NCI-H526 treated with DMSO at 0.1 percent for 48 hours (cell line): ENCODE measurements at places on chromosomes 1 and 21.
A peak's percentile ranks its signal among the peaks of the same experiment; 100 is the strongest.

GRCh38 chr1:11592752-11593151 lies 61.5 kb downstream of the FBXO2 start:
- no peak for DNase-seq

DNA sequence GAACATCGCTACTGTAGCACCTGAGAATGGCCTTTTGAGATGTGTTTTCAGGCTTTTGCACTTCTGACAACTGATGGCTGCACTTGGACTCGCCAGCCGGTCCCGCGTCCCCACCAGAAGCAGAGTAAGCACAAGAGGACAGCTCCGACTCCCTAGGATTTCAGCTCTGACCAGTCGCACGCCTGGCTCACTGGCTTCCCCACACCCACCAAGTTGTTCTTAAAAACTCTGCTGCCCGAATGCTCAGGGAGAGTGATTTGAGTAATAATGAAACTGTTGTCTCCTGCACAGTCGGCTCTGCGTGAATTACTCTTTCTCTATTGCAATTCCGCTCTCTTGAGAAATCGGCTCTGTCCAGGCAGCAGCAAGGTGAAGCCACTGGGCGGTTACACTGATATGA lies 40.2 kb upstream of the NLRP3 start:
- DNase-seq: no peak

DNA sequence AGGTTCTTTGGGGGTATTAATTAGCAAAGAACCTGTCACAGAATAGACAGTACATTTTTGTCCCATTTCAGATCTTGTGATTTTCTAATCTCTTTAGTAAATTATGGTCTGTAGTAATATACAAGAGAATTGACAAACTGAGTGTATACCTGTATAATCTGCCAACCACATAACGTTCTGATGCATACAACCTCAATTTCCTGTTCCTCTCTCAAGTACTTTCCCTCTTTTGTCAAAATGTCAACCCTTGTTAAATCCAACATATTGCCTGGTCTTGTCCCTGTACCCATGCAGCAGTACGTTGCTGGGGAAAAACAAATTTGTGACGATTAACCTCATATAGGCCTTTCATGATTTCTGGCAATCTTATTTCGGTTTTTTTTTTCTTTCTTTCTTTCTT lies 1.1 kb downstream of the ARV1 start:
- no peak for DNase-seq

DNA sequence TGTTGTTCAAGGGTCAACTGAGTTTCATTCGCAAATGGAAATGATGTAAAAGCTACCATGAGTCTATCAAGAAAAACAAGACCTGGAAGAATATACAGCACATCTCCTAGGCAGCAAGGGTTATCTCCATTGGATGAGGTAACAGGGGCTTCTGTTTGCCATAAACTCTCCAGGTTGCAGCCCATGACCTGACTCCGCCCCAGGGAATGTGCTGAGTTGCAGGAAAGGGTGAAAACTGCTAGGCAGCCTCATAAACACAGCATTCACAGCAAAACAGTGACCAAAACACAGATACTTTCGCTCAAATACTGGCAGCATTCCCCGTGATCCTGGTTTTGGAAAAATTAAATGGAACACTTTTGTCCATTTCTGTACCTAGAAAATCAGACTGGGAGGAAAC lies 20.2 kb upstream of the ACTA1 start:
- no peak for DNase-seq

DNA sequence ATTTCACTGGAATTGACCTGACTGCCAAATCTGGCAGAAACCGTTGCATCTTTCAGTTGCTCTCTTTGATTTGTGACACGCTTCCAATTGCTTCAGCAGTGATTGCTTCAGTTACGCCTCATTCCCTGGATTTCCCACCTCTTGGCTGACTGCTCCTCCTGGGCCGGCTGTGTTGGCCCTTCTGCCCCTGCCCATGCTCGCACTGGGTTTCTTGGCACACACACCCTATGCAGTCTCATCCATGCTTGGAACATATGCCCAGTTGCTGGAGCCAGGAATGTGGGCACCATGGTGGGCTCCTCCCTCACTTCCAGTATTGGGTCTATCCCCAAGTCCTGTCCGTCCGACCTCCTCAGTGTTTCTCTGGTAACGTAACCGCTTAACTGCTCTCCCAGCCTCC lies 2.2 kb upstream of the ZBTB21 start:
- no peak for DNase-seq

- no peak for DNase-seq
These were observed 241.7 kb upstream of the RAB4A start for GRCh38 chr1:229028987-229029878.

DNA sequence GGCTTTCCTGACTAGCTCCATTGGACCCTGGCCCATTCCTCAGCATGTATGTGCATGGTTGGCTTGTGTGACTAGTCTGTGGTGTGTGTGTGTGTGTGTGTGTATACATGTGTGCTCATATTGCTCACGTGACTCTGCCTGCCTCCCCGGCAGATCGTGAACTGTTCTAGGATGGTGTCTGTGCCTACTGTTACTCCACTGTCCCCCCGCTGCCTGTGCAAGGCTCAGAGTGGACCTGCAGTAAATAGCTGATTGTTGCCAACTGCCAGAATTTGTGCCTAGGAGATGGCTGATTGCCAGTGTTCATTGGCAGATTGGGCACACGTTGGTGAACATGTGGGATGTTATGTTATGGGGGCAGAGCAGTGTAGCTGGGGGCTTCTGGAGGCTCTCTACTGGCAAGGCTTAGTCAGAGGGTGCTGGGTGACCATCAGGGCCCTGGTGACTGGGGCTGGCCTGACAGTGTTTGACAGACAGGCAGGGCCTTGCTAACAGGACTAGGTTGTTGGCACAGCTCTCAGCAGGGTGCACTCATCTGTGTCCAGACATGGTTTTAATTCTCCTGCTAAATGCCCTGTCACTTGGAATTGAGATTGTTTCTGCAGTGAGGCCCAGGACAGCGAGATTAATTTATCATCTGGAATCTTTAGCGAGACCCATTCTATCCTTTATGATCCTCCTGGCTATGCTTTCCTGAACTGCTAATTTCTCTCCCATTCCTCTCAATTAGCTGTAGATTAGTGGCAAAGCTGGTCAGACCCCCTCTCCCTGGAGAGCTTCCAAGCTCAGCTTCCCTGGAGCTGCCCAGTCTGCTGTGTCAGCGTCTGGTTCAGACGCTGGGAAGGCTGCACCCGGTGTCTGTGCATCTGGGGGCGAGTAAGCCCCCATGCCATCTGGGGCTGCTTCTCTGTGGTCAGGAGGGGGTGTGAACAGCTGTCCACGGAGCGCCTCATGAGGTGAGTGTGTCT lies 20.8 kb downstream of the SLC6A17 start:
- no peak for DNase-seq

DNA sequence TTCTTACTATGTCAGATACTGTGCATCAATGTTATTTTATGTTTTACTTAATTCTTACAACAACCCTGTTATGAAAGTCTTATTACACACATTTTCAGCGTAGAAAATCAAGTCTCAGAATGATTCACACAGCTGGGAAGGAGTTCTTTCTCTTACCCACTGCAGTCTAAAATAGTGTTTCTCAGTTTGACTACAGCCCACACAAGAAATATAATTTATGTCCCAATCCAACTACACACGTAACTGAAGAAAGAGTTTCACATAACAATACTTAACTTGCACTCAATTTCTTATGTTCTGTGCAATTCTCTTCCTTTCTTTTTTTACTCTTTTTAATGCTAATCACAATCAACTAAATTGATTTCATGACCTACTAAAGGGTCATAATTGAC lies 252.8 kb upstream of the ADGRL2 start:
- no peak for DNase-seq

GRCh38 chr1:225517221-225517620 lies 89.4 kb upstream of the LBR start:
- DNase-seq: no peak

DNA sequence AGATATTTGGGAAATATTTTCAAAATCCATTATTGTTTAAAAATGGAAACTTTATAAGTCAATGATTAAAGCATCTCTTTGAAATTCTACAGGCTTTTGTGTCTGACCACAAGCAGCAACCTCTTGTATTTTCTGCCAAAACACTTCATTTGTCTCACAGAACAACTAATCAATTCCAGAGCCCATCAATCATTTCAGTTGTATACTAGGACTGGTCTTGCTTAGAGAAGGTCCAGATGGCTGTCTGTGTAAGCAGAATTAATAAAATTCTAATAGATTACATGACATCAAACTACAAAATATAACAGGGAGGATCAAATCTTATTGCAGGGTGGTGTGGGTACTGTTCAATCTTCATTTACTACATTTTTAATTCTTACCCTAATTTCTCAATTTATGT lies 76.4 kb downstream of the ACBD6 start:
- DNase-seq: no peak

- DNase-seq: no peak
These were observed 531.1 kb upstream of the ADAMTS5 start for GRCh38 chr21:27498025-27498424.

GRCh38 chr1:150385537-150386445 lies 21.8 kb downstream of the RPRD2 start:
- DNase-seq: no peak

DNA sequence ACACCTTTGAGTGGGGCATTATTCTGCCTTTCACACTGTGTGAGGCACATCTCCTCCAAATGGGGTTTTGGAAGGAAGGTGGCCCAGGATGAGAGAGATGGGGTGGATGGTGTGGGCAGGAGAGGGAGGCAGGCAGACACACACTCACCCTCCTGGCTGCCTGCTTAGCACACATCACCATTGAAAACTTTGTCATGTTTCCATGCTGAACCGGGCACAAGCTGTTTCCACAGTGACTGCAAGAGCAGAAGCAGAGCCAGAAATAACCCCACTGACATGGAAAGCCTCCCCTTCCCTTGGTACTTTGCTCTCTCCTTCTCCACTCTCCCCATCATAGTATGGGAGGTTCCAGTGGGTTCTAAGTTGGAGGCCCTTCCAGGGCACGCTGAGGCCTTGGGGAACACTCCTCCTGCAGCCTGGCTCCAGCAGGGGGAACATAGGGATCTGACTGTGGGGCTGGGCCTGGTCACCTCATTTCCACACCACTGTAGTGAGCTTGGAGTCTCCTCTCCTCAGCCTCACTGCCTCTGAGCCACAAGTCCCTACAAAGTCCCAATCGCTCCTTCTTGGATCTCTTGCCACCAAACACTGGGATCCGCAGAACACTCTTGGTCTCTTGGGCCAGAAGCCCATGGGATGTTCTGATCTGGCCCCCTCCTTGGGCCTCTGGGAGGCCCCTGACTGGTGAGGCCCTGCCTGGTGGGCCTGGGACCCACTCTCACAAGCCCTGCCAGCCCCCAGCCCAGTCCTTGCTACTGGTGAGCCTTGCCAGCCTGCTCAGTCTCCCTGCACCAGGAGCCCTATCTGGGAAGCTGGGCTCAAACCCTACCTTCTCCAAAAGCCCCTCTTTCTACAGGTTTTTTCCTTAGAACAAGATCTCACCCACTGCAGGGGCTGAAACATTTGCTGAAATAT lies 163.0 kb upstream of the EDN2 start:
- DNase-seq: no peak

GRCh38 chr21:42695697-42696380 lies 42.4 kb downstream of the PDE9A start:
- DNase-seq: no peak

DNA sequence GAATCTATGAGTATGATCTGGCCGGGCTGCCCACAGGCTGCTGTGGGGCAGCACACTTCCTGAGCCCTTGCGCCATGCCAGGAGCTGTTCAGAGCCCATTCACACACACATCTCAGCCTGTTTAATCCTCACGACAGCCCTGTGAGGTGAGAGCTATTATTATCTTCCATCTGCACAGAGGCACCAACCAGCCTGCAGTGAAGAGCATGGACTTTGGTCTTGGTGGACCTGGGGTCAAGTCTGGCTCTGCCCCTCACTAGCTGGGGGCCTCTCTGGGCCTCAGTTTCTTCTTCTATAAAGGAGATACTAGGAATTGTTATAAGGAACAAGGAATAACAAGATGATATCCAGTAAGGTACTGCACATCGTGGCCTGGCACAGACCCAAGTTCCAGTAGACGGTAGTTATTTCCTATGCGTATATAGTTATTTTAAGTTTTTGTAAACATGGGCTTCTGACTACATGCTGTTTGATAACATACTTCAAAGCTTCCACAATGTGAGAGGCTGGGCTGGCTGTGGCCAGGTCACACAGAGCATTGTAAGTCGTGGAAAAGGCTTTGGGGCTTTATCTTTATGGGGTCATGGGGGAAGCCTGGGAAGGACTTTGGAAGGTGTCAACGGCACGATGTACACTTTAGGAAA lies 3.4 kb upstream of the PADI2 start:
- peak; percentile 13 for DNase-seq

DNA sequence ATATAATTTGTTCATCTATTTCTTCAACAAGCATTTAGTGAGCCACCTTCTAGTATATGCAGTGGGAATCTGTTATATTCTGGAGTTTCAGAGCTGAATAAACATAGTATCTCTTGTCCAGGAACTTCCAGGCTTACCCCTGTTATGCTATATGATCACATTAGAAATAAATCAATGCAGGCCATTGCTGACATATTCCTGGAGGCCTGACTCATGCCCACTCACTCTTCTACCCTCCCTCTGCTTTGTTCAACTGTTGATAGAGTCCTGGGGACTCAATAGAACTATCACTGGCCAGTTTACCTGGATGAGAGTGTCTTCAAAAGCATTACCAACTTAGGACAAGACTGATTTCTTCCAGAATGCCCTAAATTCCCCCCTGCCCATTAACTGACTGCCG lies 29.3 kb upstream of the SRSF10 start:
- no peak for DNase-seq

DNA sequence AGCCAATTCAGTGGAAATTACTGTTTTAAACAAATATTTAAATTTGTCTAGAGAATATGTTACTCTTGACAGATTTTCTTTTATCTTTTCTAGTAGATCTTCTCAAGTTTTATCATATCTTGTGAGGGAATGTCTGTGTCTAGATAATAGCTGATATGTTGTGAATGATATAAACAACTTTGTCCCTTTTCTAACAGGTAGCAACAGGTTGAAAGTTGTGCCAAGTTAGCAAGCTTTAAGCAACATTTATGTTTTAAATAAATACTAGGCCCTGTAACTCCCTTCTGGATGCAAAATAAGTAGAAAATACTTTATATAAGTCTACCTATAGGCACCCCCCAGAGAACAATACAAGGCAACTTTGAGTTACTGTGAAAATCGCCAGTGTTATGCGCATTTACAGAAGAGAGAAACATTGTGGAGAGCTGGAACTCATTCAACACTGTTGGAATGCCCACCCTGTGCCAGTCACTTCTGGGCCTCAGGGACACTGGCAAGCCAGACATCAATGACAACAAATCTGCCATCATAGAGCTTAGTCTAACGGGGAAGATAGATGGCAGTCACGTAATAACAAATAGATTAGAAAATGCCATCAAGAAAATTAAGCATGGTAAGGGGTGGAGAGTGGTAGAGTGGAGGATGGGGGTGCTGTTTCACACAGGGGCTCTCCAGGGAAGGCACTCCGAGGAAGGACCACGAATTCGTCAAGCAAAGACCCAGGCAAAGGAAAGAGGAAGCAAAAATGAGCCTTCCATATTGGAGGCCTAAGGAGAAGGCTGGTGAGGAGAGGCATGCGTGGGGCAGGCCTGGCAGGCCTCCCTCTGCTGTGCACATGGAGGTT lies 4.4 kb downstream of the MAP3K21 start:
- no peak for DNase-seq

GRCh38 chr1:171507435-171507834 lies 22.1 kb downstream of the PRRC2C start:
- DNase-seq: no peak

GRCh38 chr1:221458447-221459156 lies 283.3 kb downstream of the DUSP10 start:
- DNase-seq: no peak
